ENCODE measurements at places on chromosomes 1 and 21.

DNA sequence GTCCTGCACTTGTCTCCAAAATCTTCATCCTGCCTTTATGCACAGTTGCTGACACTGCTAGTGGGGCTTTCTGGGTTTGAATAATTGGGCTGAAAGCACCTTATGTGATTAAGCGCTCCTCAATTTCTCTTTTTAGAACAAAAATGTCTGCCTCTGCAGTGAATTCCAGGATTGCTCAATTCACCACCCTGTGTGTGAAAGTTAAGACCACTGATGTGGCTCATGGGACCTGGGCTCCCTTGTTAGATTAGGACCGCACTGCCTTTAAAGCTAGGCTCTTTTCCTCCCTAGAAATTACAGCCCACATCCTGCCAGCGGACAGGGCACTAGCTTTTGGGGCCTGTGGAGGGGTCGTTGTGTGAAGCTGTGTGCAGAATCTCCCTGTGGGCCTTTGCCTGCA is 18.8 kb downstream of the KIAA1614 start:
- no peak for DNase-seq

- DNase-seq, result no peak
Measured at GRCh38 chr21:37367336-37367702, 746 bp downstream of the DYRK1A start.

DNA sequence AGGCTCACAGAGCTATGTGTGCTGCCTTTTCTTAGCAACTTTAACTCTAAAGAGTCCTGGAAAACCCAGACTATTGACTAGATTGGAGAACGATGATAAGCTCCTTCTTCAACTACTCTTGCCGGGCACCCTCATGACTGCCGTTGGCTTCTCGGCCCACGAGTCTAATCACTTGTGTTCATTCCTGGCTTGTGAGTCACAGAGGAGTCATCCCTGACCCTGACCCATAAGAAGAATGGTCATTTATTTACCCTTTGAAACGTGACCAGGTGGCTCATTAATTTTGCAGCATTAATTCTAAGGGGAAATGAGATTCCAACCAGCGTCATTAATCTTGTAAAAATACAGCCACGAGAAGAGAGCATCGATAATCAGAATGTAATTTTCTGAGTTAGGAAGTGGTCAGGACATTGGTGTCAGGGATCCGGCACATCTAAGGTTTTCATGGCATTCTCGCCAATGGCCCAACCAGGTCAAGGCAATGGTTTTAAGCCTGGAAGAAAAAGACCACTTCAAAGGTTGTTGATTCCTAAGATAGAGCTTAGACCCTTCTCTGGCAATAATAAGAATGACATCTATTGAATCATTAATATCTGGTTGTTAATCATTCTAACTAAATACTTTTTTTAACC is 183.6 kb upstream of the RUNX1 start:
- DNase-seq, result no peak

DNA sequence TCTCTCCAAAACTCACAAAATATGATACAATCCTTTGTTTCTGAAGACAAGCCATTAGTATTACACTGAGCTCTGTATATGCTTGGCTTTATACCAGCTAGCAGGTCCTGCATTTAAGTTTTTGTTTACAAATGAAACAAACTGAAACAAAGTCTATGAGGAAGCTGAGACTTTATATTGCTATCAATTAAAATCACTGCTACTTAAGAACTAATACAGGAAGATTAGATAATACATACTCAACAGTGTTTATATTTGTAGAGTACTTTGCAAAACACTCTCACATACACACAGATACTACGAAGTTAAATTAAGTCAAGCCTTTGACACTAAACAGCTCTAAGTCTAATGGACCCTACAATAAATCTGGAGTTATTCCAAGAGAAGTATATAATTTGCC is 247.4 kb downstream of the CRB1 start:
- no peak for DNase-seq

DNA sequence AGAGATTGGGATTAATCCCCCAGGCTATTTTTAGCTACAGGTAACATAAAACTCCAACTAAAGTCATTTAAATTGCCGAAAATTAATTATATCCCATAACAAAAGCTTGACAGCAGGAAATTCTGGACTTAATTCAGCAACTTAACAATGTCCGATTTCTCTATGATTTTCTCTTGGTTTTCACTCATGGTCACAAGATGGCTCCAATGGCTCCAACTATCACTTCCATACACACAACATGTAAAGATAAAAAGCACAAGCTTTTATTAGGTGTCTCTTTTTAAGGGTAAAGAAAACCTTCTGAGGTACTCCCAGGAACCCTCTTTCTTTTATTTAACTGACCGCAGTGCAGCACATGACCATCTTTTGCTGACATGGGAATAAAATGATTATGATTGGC is 363.5 kb upstream of the PTBP2 start:
- no peak for DNase-seq

- DNase-seq, result no peak
Measured at GRCh38 chr1:1298861-1299685, 8.7 kb downstream of the ACAP3 start.

DNA sequence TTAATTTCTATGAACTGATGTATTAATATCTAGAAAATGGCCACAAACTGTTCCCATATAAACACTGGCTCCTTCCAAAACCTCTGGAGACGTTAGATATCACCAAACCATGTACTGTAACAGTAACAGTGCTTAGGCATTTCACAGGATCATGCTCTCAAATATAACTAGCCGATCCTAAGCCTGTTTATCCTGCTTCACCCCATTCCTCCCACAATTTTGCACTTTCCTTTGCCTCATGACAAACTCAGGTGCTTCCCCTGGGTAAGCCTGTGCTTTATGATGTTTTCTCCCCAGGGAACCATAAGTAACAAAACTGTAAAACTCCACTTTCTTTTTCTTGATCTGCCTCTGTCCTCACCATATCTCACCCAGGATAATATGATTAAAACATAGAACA is 452.3 kb downstream of the PLA2G4A start:
- no peak for DNase-seq

DNA sequence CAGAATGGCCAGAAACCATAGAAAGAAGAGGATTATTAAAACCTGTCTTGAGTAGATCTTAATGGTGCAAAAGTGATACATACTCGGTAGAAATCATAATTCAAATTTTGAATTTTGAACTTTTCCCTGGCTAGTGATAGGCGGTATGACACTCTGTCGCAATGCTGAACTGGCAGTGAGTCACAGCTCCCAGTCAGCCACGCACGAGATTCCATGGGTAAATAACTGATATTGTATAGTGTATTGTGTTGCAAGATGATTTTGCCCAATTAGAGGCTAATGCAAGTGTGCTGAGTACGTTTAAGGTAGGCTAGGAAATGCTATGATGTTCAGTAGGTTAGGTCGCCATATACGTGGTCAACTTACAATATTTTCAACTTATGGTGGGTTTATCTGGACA is 207.0 kb downstream of the SIPA1L2 start:
- no peak for DNase-seq

- no peak for DNase-seq
Measured at GRCh38 chr21:25733859-25734653, 648 bp downstream of the ATP5PF start.

GRCh38 chr1:164511001-164511705 is 47.8 kb upstream of the PBX1 start:
- DNase-seq, result no peak

- no peak for DNase-seq
Measured at GRCh38 chr1:33170351-33171274, 11.2 kb downstream of the TRIM62 start.

- DNase-seq, result no peak
Measured at GRCh38 chr1:180586671-180587155, 27.9 kb downstream of the OVAAL start.

GRCh38 chr1:11746795-11747487 is 11.0 kb downstream of the AGTRAP start:
- DNase-seq, result no peak

DNA sequence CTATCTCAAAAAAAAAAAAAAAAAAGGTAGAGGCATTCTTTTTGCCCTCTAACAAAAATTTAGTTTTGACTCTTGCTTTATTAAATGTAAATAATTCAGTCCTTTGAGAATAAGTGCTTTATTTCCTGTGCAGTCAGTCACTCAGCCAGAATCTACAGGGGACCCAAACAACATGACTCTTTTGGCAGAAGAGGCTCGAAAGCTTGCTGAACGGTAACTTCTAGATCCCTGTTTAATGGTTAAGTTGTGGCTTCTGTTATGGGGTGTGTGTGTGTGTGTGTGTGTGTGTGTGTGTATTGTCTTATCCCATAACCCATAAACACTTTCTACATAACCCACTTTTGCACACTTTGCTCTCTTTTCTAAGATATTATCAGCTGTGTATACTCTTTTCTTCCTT is 54.9 kb upstream of the LAMC2 start:
- DNase-seq, result no peak

- DNase-seq, result peak; percentile 41
Measured at GRCh38 chr1:157725221-157725577, 24.6 kb upstream of the FCRL3 start.

- DNase-seq, result no peak
Measured at GRCh38 chr1:208544794-208545193, 300.6 kb upstream of the PLXNA2 start.

GRCh38 chr21:41701749-41702148 is 65.1 kb downstream of the RIPK4 start:
- DNase-seq, result no peak

DNA sequence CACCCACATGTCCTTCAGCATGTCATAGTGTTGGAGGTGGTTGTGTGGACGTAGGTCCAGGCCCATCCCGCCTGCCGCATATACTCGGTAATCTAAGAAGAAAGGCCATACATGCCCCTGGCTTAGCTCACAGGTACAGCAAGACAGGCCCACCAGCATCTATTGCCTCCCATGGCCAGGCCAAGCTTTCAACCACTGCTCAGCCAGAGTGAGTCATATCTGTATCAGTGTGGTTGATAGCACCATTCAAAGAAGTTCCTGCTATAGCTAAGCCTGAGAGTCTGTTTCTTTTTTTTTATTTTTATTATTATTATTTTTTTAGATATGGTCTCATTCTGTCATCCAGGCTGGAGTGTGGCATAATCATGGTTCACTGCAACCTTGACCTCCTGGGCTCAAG is 17.0 kb downstream of the KLHDC8A start:
- DNase-seq, result no peak

- no peak for DNase-seq
Measured at GRCh38 chr1:80893115-80893514, 907.6 kb upstream of the ADGRL2 start.

GRCh38 chr21:33473344-33473743 is 6.4 kb downstream of the TMEM50B start:
- no peak for DNase-seq

DNA sequence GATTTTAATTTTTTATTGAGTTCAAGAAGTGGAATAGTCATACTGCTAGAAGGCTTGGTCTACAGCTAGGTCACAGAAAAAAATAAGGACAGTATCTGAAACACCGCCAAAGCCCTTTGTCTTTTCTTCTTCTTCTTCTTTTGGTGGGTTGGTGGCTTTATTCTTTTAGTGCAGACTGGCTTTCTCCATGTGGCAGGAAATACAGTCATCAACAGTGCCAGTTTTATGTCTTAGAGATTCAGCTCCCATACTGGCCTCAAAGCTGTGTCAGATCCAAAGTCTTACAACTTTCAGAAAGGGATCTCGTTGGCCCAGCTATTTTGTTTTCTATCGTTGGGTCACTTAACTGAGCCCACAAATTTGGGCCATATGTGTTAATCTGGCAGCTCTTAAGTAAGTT is 58.2 kb downstream of the FNBP1L start:
- DNase-seq, result no peak

GRCh38 chr1:156862997-156863599 is 2.4 kb downstream of the NTRK1 start:
- no peak for DNase-seq

DNA sequence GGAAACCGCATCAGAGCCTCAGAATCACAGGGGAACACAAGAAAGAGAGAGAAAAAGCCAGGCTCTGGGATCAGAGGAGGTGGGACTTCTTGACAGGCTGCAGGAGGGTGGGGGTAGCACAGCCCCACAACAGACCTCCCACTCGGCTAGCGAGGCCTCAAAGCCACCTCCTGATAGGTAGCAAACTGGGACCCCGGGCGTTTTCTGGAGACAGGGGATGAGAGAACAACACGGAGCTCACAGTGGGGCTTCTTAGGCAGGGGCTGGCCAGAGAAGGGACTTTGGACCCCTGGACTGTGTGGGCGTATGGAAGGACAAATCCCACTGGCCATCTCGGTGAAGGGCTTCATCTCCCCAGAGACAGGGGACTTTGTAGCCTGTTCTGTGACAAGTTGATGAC is 116.3 kb downstream of the AJAP1 start:
- DNase-seq, result no peak

GRCh38 chr1:25487628-25488027 is 55.8 kb upstream of the LDLRAP1 start:
- peak; percentile 42 for DNase-seq

DNA sequence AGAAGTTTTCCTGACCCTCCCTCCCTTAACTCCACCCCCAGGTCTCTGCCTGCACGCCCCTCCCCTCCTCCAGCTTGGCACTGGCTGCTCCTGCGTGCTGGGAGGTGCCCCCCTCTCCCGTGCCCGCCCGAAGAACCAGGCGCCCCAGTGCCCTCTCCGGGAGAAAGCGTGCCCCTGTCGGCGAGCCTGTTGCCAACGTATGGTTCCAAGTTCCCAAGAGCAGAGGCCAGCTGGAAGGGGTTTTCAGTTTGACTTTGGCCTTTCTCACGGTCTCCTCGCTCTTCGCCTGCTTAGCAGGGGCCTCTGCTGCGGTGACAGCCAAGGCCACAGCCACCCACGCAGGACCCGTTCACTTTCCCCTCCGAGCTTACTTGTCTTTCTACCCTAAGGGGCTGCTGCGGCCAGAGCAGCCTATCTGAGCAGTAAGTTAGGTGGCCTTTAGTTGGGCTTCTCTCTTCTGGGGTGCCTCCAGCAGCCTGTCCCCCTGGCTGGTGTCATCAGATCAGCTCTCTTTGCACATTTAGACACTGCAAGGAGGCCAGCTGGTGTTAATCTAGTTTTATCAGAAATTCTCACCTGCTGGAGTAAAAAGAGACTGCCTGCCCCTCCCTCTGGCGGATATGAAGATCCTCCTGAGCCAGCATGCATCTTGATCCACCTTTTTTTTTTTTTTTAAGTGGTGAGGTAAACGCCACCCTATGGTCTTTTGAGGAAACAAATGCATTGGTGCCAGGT is 1.5 kb downstream of the STUM start:
- peak; percentile 15 for DNase-seq

DNA sequence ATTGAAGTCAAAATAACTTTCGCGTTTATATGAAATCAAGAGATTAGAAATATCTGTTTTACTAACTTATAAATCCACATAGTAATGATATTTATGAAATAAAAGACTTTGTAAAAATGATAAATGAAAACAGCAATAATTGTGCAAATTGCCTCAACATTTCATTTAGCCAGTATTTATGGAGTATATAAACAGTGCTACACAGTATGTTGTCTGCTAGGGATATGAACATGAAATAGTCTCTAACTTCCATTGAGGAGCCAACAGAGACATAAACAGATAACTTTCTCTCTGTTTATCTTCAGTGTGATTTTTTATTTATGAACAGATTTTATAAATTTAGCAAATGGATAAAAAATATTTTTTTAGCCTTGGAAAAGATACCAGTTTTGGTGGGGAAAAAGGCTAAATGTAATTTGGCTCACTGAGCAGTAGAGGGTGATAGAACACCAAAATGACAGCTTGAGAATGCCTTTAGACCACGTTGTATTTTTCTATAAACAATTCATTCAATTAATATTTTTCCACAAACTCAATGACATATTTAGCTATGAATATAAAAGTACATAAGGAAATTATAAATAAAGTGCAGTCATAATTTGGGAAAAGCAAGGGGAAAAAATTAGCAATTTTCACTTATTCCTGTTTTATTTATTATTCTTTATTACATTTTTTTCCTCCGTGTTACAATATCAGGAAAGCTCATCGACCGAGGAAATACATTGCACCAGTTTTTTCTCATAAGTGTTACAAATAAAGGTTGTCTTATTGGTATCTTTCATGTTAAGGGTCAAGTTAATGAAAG is 47.5 kb upstream of the EEIG2 start:
- no peak for DNase-seq
